Natural killer cell treated with Interleukin-12 subunit alpha and Interleukin-12 subunit beta and Interleukin-15 and Interleukin-18, amount 100 ng/mL, for 72 hours (primary cell): ENCODE measurements at places on chromosomes 2 and 18. TPM values are rescaled to one million over a fixed set of nuclear protein-coding genes. Genes with fewer than 3 reads are reported as not detected.

DNA sequence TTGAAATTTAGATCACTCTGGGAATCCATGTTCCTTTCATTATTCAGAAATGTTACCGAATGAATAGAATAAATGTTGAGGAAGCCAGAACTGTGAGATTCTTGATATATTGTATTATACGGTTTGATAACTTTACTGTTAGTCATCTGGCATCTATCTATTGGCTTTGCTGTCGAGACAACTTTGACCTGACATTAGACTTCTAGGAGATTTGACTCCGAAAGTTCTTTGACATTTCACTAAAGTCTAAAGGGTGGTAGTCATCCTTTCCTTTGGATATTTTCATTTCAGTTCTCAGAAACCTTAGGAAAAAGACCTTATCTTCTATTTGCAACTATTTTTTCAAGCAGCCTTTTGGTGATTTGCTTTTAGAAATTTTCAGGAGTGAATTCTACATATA is 1.9 kb downstream of the BMPR2 start:
- peak overlapping the region; percentile 94 for H3K4me3 ChIP-seq
- DNase-seq: no peak
- H3K36me3 ChIP-seq: no peaks in the 10 kb centered on the region
- no peak overlapping the region for H3K27ac ChIP-seq
- H3K4me1 ChIP-seq: peaks cover 25% of the 10 kb centered on the region
- H3K27me3 ChIP-seq: no peaks in the 10 kb centered on the region

DNA sequence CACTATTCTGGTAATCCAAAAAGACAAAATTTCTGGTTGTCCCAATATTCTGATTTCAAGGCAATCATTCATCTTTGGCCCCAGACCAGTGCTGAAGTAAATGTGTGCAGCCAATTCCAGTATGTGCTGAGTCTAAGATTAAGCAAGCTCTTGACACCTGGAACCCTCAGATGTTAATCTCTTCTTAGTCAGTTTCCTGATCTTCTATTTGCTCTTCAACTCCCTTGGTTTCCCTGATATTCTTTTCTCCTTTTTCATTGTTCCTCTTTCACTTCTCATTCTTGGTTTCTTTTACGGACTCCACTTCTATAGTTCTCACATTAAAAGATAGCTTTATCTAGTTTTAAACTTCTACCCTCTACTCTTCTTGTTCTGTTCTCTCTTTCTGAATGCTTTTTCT is 445.7 kb upstream of the FANCL start:
- no peak overlapping the region for H3K4me3 ChIP-seq
- H3K4me1 ChIP-seq: no peaks in the 10 kb centered on the region
- peaks cover 11% of the 10 kb centered on the region for H3K36me3 ChIP-seq

GALR1 gene
- not detected for total RNA-seq

REEP1 gene
- total RNA-seq: not detected
